ENCODE measurements at places on chromosomes 5 and 9.
A peak's percentile ranks its signal among the peaks of the same experiment; 100 is the strongest.

DNA sequence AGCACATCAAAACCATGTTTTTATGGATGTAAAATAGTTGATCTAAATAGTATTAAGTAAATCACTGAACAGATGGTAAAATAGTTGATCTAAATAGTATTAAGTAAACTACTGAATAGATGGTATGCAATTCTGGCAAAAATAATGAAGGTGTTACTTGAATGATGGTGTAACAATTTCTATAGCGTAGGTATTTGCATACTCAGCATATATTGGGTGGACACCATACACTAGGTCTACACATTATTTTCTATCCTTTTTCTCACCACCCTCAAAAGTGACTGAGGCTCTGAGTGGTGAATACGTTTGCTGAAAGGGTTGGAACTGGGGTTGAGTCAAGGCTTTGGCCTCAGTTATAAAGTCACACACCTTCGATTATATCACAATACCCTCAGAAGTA is 81.3 kb downstream of the ATP10B start:
- no peak for DNase-seq

DNA sequence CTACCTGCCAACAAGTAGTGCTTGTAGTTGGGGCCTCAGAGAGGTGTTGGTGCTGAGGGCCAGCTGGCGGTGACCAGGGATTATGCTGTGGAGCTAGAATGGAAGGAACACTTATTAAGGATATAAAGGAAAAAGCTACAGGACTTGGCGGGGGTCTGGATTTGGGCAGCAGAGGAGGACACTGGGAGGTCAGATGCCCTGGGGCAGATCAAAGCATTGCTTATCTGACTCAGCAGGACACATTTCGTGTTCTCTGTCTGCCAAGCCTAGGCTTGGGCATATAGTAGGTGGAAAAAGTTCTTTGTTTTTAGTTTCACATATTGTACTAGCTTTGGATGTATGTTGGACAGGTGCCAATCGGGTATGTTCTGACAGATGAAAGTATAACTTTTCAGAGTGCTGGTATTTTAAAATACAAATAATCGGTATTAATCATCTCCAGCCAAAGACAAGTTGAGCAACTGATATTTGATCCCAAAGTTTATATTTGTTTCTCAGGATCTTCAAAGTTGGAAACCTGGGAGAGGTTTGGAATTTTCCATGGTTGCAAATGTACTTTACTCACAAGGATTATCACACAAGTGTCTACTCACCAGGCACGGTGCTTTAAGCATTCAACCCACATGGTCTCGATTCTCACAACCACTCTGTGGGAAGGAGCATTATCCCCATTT is 69.4 kb downstream of the IQGAP2 start:
- no peak for DNase-seq

- DNase-seq, result no peak
Observed at GRCh38 chr9:31321256-31321655, 1063.2 kb upstream of the ACO1 start.

GRCh38 chr5:174520420-174521396 is 203.7 kb upstream of the MSX2 start:
- DNase-seq, result no peak

- no peak for DNase-seq
Observed at GRCh38 chr9:107175816-107176435, 107.2 kb upstream of the RAD23B start.

DNA sequence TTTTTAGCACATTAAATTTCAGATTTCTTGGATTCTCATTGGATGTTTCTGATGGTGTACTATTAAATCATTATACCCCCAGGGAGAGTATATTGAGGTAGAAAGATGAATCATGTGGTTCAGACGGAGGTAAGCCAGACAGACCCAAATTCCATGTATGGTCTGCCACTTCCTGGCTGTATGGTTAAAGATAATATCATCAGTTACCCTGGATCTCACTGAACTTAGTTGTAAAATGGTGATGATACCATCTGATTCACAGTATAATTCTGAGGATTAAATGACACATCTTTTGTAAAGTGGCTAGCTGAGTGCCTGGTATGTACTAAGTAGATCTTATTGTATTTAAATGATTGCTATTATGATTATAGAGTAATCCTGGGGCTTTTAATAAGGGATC is 9.3 kb downstream of the SLC27A6 start:
- no peak for DNase-seq

DNA sequence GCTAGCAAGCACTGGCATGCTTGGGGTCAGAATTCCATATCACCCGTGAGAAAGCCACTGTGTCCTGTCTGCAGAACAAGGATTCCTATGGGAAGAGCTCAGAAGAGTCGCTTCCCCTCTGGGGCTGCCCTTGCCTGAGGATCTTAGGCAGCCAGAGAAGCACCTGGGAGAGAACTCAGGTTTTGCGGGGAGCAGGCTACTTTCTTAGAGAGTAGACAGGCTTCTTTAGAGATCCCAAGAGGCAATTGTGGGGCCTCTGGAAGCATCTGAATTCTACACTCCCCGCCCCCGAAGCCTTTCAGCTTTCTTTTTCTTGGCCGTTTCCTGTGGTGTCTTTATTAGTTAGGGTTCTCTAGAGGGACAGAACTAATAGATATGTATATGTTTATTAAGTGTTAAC is 40.9 kb downstream of the PHF2 start:
- no peak for DNase-seq

GRCh38 chr9:132768932-132769905 is 99.0 kb downstream of the GTF3C4 start:
- DNase-seq, result peak; percentile 77

DNA sequence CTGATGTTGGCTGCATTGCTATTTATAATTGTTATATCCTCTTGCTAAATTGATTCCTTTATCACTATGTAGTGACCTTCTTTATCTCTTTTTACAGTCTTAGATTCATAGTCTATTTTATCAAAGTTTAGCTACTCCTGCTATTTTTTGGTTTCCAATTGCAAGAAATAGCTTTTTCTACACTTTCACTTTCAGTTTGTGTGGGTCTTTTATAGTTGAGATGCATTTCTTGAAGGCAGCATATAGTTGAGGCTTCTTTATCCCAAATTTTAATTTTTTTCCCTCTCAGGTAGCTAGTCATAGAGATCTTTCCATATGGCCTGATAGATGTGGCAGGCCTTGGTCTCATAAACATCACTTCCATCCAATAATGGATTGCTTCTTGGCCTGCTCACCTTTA is 228.5 kb downstream of the COMMD10 start:
- no peak for DNase-seq

- no peak for DNase-seq
Observed at GRCh38 chr5:157518963-157519362, 56.6 kb downstream of the ADAM19 start.

- DNase-seq, result no peak
Observed at GRCh38 chr5:89536020-89536419, 653.0 kb upstream of the MEF2C start.

GRCh38 chr9:69515810-69516209 is 156.4 kb downstream of the APBA1 start:
- no peak for DNase-seq

GRCh38 chr5:25090275-25090674 is 445.5 kb upstream of the CDH10 start:
- DNase-seq, result no peak

DNA sequence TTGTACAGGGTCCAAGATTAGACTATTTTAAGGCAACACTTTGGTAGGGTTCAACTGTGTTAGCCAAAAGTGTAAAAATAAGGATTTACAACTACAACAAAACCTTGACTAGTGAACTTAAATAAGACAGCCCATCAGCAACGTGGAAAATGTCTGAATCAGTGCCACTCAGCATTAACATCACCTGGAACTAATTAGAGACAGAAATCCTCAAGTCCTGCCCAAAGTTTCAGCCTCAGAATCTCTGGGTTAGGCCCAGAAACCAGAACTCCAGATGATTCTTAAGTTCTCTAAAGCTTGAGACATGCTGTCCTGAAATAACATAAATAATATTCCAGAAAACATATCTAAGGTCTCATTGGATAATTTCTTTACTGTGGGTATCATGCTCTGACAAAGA is 118.6 kb downstream of the SEMA6A start:
- DNase-seq, result no peak

GRCh38 chr5:160450164-160450932 is 28.7 kb downstream of the PTTG1 start:
- no peak for DNase-seq

DNA sequence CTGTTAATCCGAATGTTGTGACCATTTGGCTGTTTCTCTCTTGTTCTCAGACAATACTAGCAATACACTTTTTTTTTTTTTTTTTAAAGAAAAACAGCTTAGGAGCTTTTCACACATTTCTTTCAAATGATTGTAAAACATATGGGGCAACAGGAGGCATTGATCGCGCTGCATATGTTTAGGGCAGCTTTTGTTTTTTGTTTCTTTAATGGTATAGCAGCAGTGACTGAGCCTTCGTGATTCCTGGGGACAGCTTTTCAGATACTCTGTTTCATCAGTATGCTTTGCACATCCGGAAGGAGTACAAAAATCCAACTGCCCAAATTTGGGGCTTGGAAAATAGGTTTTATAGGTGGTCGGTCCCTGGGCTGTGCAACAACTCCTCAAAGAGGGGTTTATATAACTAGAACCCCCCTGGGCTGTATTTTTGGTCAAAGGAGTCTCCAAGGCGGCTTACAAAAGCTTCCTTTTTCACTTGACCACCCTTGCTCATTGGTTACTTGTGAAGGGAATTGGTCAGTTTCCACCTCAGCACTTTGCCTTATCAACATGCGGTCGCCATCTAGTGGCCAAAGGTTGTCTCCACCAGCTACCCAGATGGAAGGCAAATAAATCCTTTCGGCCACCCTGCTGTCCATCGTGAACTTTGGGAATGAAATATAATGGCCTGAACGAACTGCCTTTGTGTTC is 91.8 kb downstream of the PDE6A start:
- DNase-seq, result peak; percentile 81

DNA sequence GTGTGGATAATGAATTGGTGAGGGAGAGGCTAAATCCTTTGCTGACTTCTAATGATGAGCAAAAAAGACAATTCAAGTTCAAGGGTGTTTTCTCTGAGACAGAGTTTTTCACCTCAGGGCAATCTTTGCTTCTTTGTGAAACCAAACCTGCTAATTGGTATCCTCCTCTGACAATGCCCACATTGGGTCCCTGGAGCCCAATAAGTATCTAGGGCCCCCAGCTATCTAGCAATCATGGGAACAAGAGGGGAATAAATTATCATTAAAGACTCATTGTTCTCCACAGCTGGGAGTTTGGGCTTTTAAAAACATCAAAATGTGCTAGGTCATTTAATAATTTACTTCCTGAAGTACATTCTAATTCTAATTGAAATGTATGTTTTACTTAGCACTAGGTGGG is 227.3 kb downstream of the TMEM167A start:
- no peak for DNase-seq

DNA sequence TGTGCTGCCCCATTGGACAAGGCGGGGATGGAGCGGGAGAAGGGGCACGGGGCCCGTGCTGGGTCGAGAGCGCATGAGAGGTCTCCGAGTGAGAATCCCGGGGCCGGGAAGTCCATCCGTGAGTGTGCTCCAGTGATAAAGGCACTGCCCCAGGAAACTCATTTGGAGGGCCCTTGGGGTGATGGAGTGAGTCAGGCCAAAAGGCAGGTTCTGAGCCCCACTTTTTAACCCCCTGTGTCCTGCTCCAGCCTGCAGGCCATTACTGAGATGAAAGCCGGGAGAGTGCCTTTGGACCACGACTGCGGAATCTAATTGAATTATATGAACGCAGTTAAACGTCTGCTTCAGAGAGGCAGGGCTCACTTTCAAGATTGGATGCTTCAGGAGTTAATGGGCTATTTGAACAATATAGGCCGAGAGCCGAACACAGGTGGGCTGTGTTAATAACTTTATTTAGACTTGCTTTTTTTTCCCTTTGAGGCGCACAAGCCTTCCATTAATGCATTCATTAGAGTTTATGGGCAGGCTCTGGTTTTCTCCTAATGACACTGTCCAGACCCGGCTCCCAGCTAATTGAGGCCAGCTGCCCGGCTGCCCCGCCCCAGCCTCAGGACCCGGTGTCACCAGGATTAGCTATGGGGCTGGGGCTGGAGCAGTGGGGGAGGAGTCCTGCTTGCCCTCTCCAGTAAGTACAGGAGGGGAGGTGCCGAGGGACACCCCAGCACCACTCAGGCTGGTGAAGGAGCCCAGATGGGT is 79.1 kb upstream of the LMX1B start:
- DNase-seq, result no peak

DNA sequence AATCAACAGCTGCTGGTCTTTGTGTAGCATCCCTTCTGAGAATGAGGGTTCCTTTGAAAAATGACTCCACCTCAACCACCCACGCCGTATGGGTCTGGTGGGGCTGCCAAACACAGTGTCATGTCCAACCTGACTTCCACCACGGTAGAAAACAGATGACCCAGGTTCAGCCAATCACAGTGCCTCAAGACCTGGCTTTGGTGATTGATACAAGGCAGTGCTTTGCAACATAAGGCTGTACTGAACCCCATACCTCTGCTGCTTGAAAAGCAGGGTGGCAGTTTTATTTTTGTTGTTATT is 11.5 kb upstream of the TGFBR1 start:
- DNase-seq, result no peak

DNA sequence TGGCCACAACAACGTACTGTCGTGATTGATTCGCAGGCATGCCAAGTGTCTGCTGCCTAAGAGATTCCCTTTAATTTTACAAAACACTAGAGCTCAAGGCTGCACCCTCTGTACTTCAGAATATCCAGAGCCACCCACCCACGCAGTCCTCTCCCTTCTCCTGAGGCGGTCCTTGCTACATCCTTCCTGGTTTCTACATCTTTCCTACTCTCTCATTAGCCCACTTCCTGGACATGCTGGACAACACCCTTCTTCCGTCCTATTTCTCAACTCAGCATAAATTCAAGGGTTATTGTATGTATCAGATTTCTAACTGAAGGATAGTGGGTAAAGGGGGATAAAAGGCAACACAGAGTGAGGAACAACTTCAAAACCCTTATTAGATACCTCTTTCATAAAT is 148.4 kb upstream of the MAP3K1 start:
- no peak for DNase-seq

- DNase-seq, result no peak
Observed at GRCh38 chr9:123364241-123364824, 8.3 kb downstream of the CRB2 start.

GRCh38 chr9:33220681-33221567 is 19.0 kb upstream of the SPINK4 start:
- peak; percentile 60 for DNase-seq

GRCh38 chr5:33769968-33770367 is 121.8 kb downstream of the ADAMTS12 start:
- no peak for DNase-seq

GRCh38 chr5:133977161-133977787 is 8.8 kb upstream of the C5orf15 start:
- DNase-seq, result no peak

GRCh38 chr9:19018201-19018600 is 14.8 kb downstream of the SAXO1 start:
- DNase-seq, result no peak

GRCh38 chr9:133906932-133907910 is 84.9 kb downstream of the VAV2 start:
- DNase-seq, result no peak

GRCh38 chr5:54985301-54986268 is at the start of gene ESM1:
ESM1 (minus strand) TSS chr5:54985593; CDS start chr5:54985517, 76 bp downstream.
- no peak for DNase-seq

GRCh38 chr5:138952962-138953361 is 77.8 kb upstream of the LRRTM2 start:
- no peak for DNase-seq

GRCh38 chr5:97162045-97162444 is 19.6 kb upstream of the LIX1 start:
- no peak for DNase-seq

GRCh38 chr5:14226992-14227391 is 83.8 kb downstream of the TRIO start:
- no peak for DNase-seq

Data from aorta (tissue), 5 donors.